ENCODE measurements at places on chromosomes 5 and 9.

GRCh38 chr5:1704676-1705075 is 95.0 kb downstream of the MRPL36 start:
- DNase-seq = no peak

GRCh38 chr5:113204525-113205161 is 228.0 kb downstream of the DCP2 start:
- peak; percentile 80 for DNase-seq

GRCh38 chr9:98372077-98372836 is 116.8 kb upstream of the TBC1D2 start:
- DNase-seq = no peak

DNA sequence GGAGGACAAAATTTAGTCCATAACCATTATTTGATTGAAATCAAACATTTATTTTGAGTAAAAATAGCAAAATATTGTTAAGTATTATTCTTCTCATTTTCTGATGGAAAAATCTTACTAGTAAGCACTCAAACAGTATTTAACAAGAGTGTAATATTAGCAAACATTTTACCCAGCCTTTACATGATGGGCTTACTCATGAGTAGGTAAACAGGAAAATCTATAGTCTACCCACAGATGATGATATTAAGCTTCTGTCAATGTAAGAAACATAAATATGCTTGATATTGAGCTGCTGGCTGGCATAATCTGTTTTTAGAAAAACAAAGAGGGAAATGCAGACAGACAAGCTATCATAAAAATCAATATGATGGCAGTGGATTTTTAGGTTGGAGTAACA is 418.5 kb upstream of the COX7C start:
- DNase-seq = no peak

DNA sequence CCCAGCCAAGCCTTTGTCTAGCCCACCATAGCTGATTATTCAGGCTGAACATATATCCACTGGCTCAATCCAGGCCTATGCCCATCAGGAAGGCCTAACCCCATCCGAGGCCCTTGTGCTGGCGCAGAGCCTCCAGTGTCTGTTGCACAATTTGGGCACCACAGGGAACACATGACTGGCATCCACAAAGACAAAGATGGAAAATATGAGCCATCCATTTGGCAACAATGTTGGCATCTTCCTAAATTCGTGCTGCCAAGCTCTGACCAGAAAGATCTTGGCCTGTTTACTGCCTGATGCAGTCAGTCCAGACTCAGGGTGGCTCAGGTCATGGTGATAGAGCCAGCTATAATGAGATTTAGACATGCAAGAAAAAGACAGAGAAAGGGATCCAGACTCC is 233.8 kb downstream of the PIK3R1 start:
- DNase-seq = peak; percentile 99

DNA sequence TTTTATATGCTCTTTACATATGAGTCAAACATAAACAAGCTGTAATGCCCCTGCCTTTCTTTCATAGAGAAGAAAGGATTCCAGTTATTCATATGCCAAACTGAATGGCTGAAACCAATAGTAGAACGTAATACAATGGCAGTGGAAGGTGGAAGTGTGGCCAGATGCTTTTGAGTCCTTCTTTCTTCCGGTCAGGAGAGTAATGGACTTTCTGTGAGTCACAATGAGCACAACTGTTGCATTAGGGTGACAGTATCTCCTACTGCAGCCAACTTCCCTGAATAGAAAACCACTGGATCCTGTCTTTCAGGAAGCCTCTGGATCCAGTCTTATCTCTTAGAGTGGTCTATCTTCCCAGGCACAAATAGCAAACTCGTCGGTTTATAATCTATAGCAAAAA is 855.2 kb downstream of the MAT2B start:
- no peak for DNase-seq

DNA sequence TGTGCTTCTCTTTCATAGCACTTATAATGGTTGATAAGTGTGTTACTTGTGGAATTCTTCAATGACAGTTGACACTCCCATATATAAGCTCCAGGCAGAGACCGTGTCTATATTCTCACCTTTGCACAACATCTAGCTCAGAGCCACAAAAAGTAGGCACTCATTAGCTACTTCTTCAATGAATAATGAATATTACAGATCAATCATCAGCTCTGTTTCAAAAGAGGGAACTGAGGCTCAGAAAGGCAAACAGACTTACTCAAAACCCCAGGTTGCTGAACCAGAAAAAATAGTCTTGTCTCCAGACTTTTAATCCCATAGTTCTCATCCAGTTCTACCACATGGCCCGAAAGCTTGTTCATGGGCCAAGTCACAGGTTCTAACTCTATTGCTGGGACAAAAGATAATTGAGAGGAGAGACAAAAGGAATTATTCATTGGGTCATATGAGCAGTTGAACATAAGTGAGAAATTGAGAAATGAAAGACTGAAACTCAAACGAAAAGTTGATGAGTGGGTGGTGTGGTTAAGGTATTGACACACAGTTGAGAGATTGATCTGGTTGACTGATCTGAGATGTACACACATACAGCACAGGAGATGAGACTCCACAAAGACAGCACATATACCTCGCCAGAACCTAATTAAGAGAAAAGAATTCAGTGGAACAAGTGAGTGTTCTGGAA is 381.6 kb downstream of the EFNA5 start:
- no peak for DNase-seq

GRCh38 chr5:150789943-150790611 is 11.5 kb downstream of the SMIM3 start:
- peak; percentile 91 for DNase-seq

DNA sequence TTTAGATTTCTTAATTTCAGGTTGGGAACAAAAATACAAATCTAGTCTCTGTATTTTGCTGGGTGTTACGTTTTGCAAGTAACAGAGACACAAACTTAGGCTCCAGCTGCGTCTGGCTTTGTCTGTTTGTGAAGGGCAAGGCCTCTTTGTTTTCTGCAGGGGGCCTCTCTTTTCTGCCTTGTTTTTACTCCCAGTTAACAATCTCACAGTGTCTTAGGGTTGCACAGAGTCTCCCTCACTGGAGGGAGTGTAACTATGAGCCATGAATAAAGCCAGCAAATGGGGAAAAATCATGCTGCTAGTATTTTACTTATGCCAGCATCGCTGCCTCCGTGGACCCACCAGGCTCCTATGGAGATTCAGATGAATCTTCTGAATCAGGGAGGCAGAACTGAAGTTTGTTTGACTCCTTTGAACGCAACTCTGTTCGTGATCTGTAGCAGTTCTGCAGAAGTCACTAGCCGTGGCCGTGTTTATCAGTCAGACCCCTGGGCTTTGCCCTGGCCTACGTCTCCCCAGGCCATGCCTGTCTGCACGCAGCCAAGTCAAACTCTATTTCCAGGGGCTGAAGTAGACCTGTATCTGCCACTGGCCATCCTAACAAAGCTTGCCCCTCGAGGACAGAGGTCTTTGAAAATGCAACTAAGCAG is 77.2 kb downstream of the ATP10B start:
- no peak for DNase-seq
